ENCODE measurements at places on chromosomes 11 and 22.

GRCh38 chr11:9264316-9265210, 587 bp downstream of the DENND5A start:
- no peak for DNase-seq

DNA sequence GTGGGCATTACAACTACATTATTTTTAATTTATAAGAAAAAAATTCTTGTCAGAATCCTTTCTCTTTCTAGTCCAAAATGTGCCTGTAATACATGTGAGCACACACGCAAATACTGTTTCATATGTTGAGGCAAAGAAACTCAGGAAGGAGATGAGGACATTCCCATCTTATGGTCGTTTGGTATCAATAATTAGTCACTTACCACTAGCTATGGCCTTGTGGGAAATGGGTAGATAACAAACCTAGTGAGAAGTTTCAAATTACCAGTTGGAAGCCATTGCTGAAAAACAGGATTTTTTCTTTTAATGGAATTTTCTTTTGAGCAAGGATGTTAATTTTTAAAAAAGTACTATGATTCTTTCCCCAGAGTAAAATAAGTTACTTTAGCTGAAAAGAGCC, 25.7 kb downstream of the AMOTL1 start:
- DNase-seq = no peak

DNA sequence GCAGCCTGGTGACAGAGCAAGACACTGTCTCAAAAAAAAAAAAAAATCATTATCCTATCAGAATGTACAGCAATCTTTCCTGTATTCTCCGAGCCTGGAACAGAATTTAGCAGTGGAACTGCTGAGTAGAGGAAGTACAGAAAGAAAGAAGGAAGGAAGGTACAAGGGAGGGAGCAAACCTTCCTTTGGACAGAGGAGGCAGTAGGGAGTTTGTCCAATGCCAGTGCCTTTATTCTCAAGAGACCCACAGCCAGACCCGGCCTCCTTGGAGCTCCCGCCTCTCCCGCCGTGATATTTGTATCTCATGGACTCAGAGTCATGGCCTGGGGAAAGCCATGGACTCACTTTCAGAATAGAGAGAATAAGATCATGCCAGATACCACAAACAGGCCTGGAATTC, 37.7 kb upstream of the LRRC55 start:
- DNase-seq = no peak

DNA sequence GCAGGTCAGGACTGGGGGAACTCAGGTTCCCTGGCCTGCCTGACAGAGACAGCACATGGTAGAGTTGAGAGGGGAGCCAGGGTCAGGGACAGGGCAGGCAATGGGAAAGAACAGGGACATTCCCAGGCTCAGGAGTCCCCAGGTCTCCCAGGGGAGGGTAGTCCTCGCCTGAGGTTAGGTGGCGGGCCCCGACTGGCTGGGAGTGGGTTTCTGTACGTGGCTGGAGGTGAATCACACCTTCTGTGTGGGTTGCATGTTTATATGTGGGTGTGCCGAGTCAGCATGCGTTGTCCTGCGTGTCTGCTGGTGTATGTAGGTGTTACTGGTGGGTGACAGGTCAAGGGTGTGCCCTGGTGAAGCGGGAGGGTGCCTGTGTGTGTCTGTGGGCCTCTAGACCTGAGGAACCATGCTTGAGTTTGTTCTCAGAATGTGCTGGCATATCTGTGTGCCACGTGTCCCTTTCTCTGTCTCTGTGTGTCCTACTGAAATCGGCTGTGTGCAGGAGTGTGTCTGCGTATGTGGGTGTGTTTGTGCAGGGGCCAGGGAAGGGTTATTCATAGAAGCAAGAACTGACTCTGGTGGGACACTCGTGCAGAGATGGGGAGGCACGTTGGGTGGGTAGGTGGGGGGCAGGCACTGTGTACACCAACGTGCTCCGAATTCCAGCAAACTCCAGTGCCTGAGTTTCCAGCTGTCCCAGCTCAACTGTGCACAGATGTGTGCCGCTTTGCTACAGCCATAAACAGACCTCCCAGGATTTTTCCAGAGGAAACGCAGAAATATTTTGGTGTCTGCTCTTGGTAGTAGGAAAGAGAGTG, 23.8 kb upstream of the OAF start:
- no peak for DNase-seq

DNA sequence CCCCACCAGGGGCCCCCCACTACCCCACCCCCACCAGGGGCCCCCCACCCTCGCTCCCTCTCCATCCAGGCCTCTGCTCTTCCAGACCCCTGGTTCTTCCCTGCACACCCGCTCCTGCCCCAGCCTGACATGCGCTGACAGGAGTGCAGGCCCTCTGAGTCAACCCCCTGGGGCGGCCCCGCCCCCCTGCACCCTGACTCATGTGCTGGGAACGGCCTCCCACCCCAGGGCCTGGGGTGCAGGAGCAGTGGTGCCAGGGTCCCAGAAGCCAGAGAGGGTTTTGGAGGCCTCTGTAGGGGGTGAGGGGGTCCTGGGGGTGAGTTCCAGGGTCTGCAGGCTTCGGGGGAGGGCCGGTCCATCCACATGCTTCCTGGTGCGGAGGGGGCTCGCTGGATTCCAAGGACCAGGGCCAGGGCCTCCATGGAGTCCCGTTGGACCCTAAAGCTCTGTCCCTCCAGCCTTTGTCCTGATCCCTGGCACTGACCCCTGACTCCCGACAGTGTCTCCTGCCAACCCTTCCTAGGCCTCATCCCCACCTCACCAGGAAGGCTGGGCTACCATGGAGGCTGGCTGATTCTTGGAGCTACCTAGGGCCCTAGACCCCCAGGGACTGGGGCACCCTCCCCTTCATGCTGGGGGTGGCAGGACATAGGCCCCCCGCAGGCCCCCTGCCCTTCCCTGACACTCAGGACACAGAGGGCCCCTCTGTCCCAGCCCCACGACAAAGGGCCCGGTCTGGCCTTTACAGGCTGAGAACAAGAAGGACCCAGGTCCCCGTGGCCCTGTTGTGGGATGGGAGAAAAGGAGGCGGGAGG, 583 bp upstream of the PKP3 start:
- DNase-seq = no peak

DNA sequence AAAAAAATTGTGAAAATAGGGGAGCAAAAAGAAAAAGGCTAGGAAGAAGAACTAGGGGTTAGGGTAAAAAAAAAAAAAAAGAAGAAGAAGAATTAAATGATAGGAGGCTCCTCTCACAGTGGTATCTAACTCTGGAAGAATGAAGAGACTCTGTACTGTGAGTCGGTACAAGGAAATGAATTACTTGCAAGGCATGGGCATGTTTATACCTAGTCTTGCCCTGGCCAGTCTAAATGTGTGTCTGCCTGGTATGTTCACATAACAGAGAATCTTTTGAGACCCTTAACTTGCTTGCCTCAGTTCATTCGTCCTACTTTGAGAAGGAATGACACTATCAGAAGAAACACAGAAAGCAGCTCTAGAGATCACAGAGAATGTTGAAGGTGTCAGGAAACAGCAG, 159.6 kb downstream of the SWAP70 start:
- DNase-seq = no peak

- no peak for DNase-seq
Measured at GRCh38 chr11:30876228-30876627, 290.1 kb upstream of the MPPED2 start.

DNA sequence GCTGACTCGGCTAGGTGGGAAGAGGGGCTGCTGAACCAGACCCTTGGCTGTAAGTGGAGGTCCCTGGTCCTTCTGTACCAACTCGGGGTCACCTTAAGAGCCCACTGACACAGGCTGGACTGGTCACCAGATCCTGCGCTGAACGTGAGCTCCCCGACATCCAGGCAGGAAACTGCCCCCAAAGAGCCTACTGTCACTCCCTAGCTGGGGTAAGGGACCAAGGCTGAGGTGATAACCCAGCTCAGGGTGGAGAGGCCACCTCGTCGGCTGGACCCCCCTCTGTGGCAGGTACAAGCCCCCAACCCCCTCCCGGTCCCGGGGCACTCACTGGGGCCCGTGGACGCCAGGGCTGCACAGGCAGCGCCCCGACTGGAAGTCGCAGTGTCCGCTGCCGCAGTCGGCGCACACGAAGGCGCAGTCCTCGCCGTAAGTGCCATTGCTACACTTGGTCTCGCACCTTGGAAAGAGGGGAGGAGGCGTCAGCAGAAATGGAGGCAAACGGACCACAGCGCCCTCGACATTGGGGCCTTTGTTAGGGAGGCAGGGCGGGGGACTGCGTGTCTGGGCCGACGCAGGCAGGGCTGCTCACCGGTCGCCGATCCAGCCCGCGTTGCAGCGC, 7.4 kb downstream of the SCARF2 start:
- no peak for DNase-seq

- DNase-seq = no peak
Measured at GRCh38 chr11:65501472-65502273, 2.8 kb downstream of the MALAT1 start.

DNA sequence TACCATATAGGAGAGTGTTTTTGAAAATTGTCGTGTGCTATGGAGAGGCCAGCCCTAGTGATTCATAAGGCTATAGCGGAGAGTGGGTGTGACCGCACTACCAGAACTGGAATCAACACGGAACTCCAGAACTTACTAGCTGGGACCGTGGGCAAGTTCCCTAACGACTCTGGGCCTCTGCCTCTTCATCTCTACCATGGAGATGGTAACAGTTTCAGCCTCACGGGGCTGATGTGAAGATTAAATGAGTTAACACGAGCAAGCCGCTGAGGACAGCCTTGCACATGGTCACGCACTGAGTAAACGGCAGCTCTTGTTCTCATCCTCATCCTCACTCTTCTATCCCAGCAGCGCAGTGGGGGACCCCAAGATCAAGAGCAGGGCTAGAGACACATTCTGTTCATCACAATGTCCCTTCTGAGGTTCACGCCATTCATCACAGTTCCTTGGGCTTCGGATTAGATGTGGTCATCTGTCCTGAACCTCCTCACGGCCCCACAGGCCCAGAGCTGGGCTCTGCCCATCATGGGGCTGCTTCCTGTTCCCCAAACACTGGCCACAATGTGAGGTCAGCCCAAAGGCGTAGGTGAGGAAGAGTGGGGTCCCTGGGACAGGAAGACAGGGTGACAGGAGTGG, 47.2 kb upstream of the CD5 start:
- DNase-seq = no peak

Measured in T follicular helper cell (primary cell).